ENCODE measurements at places on chromosomes 1 and 21.

DNA sequence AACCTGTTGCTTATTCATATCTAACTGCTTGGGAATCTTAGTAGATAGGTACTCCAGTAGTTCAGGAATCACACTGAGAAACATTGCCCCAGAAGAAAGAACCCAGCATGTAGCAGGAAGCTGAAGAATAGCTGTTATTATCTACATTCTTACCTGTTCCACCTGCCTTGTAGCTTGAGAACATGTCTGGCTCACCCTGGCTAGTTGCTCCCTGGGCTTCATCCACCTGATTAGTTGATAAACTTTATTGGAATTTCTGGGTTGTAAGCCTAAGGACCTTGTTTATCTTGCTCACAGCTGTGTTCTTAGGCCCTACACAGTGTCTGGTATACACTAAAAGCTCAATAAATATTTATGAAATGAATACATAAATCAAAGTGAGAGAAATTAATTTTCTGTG is 106.3 kb upstream of the DMRTA2 start:
- DNase-seq: no peak

GRCh38 chr1:3837200-3837599 is 19.8 kb downstream of the CEP104 start:
- no peak for DNase-seq

DNA sequence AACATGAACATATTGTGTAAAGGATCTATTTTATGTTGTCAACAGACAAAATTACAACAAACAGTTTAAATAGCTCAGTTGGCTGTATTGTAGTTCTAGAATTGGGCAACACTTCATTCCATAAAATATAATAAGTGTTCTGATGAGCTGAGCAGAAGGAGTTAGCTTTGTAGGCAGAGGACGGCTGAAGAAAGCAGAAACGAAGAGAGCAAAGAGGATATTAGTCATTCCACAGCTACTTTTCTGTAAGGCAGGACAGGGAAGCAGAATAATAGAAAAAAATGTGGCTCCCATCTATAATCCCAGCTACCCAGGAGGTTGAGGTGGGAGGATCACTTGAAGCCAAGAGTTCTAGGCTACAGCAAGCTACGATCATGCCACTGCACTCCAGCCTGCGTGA is 20.2 kb upstream of the IVNS1ABP start:
- DNase-seq: no peak

GRCh38 chr1:181396171-181396670 is 87.1 kb upstream of the CACNA1E start:
- DNase-seq: no peak

- DNase-seq: no peak
Observed at GRCh38 chr1:59919746-59920145, 6.8 kb downstream of the CYP2J2 start.

DNA sequence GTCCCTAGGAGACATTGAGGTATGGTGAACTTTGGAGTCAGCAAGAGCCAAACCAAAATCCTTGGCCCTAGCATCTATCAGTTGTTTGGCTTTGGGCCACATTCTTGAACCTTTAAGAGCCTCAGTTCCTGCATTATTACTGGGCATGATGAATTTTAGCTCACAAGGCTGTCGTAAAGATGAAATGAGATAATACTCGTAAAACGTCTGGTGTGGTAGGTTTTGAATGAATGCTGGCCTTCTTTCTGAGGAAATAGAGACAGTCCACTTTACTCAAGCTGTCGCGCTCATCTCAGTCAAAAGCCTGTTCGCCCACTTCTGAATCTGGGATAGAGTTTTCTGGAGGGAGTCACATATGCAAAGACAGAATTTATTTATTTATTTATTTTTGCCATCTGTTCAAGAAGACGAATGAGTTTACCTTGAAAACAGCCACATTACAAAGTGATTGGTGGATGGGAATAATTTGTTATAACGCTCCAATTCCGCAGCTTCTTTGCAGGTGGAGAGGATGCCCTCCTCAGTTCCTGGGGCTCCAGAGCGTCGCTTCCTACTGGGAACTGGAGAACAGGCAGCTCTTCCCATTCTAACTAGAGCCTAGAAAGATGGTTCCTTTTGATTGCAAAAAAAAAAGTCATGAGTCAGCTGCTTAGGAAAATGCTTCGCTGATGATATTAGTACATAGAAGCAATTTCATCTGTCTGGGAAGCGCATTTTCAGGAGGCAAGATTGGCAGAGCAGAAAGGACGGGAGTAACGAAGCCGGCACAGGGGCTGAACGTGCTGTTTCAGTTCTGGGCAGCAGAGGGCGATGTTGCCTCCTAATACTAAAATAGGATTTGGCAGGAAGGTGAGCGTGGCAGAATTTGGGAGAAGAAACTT is 49.9 kb upstream of the CYP2J2 start:
- peak; percentile 72 for DNase-seq

DNA sequence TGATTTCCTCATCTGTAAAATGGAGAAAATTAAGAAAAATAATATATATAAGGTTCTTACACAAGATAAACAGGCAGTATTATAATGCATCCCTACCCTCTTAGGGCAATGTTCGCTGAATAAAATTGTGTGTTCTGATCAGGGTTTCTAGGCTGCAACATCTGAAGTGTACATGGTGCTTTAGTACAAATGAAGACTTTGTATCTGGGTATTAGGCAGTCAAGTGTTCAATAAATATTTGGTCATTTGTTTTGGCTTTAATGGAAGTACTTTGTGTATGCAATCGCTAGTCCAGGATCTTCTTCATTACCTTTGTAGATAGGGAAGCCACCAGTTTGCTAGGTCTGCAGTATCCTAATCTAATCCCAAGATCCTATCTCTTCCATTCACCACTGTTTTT is 28.1 kb downstream of the DNASE2B start:
- DNase-seq: no peak

DNA sequence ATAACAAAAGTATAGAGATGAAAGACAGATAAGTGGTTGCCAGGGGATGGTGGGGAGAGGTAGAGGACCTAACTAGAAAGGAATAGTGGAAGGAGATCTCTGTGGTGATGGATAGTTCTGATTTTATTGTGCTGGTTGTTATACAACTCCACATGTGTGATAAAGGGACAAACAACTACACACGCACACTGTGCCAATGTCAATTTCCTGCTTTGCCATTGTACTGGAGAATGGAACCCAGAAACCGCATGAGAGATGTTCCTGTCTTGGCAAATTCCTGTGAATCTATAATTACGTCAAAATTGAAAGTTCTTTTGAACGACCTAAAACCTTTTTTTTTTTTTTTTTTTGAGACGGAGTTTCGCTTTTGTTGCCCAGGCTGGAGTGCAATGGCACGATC is 11.0 kb downstream of the TNFRSF9 start:
- no peak for DNase-seq

DNA sequence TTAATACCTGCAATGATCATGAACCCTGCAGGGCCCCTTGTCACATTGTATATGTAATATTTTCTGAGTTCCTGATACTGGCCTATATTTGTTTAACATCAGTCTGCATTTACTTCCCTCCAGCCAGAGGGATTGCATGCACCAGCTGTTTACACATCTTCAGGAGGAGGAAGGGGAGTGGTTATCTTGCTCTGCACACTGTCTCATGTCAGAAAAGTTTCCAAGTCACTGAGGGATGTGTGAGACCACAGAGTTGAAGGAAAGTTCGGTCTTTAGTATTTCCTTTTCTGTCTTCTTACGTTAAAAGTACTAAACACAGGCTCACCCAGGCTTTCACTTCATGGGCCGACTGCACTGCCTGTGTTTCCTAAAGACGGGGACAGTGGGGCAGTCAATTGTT is 574.1 kb downstream of the LMO4 start:
- DNase-seq: peak; percentile 92

- peak; percentile 76 for DNase-seq
Observed at GRCh38 chr1:222048094-222048595, 306.3 kb upstream of the DUSP10 start.

- DNase-seq: no peak
Observed at GRCh38 chr1:89865498-89866382, 44.9 kb downstream of the LRRC8D start.

GRCh38 chr1:168514455-168514854 is 29.3 kb downstream of the XCL2 start:
- DNase-seq: peak; percentile 16

- no peak for DNase-seq
Observed at GRCh38 chr1:86811142-86811924, 102.6 kb downstream of the SELENOF start.

- no peak for DNase-seq
Observed at GRCh38 chr1:185232874-185233273, 75.9 kb downstream of the SWT1 start.

GRCh38 chr1:40987439-40988276 is 8.2 kb downstream of the CTPS1 start:
- DNase-seq: no peak

- no peak for DNase-seq
Observed at GRCh38 chr1:37234941-37235418, 200.7 kb upstream of the GRIK3 start.

- no peak for DNase-seq
Observed at GRCh38 chr21:44405091-44405947, 50.0 kb upstream of the LRRC3 start.

DNA sequence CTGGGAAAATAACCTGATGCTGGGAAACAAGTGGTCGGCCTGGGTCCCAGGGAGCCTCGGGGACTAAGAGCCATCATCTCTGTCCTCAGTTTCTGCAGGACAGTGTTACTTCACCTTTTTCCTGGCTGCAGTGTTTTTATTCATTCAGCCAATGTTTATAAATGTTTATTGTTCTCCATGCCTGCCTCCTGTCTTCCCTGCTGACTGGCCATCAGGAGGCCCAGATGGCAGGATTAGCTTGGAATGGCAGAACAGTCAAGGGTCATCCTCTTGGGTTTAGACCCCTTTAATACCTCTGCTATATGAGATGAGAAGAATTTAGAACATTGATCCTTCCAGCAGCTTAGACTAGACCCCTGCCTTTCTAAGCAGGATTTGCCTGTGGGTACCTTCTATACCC is 13.3 kb downstream of the MAPKAPK2 start:
- no peak for DNase-seq

DNA sequence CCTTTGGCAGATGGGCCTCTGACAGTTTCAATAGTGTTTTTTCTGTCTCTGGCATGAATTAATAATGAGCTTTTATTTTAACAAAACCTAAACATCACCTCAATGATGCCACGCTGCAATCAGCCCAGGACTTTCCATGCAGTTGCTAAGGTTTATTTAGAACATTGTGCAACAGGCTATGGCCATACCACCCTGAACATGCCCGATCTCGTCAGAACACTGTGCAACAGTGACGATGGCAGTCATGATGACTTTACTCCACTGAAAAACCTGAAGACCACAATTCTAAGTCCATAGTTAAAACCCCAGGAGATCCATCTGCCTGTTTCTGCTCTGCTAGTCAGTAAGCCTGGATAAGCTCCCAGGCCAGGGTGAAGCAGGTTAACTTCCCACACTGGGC is 310.0 kb downstream of the PBX1 start:
- DNase-seq: no peak

- no peak for DNase-seq
Observed at GRCh38 chr1:66296951-66297350, 237.0 kb upstream of the SGIP1 start.

- DNase-seq: no peak
Observed at GRCh38 chr1:25199819-25200620, 32.3 kb downstream of the SYF2 start.

GRCh38 chr1:33014464-33015163 is 22.1 kb downstream of the AK2 start:
- no peak for DNase-seq

- DNase-seq: no peak
Observed at GRCh38 chr1:162846256-162847212, 14.4 kb downstream of the CCDC190 start.

GRCh38 chr1:243435836-243436235 is 180.0 kb downstream of the SDCCAG8 start:
- peak; percentile 84 for DNase-seq

DNA sequence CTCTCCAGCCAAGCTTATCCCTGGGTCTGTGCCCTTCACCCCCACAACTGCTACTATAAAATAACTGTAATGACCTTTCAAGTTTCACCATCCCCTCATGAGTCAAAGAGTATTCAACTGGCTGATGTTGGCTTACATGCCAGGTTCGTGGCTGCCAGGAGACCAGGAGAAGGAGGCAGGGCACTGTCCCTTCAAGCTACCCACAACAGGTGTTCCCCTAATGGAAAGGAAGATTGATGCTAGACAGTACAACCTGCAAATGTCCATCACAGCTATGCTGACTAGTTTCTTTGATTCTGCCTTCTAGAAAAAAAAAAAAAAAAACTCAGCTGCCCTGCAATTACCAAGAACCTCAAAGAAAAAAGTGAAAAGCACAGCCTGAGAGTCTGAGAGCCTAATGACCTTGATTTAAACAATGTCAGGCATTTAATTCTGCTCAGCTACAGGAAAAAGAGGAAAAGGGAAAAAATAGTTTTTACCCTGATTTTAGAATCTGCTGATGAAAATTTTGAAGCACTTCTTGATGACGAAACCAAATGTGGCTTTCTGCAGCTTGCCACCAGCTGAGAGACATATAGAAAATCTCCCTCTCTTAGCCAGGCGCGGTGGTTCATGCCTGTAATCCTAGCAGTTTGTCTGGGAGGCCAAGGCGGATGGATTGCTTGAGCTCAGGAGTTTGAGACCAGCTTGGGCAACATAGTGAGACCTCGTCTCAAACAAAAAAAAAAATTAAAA is 82.7 kb upstream of the ROR1 start:
- peak; percentile 4 for DNase-seq

GRCh38 chr1:35936838-35937237 is 5.9 kb downstream of the AGO3 start:
- DNase-seq: no peak

- no peak for DNase-seq
Observed at GRCh38 chr1:226496453-226497015, 52.0 kb upstream of the STUM start.

DNA sequence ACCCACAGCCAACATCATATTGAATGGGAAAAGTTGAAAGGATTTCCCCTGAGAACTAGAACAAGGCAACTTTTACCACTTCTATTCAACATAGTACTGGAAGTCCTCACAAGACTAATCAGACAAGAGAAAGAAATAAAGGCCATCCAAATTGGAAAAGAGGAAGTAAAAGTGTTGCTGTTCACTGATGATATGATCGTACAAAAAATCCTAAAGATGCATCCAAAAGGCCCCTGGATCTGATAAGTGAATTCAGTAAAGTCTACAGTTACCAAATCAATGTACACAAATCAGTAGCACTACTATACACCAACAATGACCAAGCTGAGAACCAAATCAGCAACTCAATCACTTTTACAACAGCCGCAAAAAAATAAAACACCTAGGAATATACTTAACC is 28.3 kb downstream of the RAB3GAP2 start:
- peak; percentile 67 for DNase-seq

DNA sequence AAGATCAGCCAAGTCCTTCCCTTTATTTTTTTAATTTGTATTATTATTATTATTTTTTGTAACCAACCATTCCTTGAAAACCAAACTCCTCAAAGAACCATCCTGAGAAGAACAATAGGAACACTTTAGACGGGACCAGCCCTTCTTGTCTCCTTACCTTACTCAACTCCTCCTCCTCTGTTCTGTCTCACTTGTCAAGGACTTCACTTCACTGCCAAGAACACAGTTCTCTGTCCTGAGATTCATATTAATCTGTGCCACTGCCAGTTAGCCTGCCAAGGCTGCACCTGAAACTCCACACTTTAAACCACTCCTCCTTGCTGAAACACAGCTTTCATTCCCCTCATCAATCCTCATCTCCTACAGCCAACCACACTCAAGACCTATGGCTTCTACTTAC is 73.8 kb upstream of the ATP1A1 start:
- DNase-seq: no peak

All from hematopoietic multipotent progenitor cell treated with erythropoietin and hydrocortisone succinate and interleukin-3 and kit ligand, for 4 days (in vitro differentiated cells).